ENCODE measurements at places on chromosomes 4 and X.

DNA sequence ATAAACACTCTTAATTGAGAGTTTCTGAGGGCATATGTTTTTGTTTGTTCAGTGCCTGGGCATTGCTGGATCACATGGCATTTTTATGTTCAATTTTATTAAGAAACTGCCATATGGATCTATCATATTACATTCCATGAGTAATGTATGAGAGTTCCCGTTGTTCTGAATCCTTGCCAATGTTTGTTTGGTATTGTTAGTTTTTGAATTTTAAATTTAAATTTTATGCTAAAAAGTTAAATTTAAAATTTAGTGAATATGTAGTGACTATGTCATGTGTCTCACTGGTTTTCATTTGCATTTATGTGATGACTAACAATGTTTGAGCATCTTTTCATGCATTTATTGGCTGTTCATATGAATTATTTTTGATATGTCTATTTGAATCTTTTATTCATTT lies 54.8 kb upstream of the GEMIN8 start:
- no peak for DNase-seq

DNA sequence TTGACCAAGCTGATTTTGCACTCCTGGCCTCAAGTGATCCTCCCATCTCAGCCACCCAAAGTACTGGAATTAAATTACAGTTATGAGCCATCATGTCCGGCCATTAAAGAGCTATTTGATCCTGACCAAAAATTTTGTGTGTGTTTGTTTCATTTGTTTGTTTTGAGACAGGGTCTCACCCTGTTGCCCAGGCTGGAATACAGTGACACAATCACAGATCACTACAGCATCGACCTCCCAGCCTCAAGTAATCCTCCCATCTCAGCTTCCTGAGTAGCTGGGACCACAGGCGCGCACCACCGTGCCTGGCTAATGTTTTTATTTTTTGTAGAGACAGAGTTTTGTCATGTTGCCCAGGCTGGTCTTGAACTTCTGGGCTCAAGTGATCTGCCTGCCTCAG lies 82.9 kb upstream of the RBPJ start:
- DNase-seq: no peak

DNA sequence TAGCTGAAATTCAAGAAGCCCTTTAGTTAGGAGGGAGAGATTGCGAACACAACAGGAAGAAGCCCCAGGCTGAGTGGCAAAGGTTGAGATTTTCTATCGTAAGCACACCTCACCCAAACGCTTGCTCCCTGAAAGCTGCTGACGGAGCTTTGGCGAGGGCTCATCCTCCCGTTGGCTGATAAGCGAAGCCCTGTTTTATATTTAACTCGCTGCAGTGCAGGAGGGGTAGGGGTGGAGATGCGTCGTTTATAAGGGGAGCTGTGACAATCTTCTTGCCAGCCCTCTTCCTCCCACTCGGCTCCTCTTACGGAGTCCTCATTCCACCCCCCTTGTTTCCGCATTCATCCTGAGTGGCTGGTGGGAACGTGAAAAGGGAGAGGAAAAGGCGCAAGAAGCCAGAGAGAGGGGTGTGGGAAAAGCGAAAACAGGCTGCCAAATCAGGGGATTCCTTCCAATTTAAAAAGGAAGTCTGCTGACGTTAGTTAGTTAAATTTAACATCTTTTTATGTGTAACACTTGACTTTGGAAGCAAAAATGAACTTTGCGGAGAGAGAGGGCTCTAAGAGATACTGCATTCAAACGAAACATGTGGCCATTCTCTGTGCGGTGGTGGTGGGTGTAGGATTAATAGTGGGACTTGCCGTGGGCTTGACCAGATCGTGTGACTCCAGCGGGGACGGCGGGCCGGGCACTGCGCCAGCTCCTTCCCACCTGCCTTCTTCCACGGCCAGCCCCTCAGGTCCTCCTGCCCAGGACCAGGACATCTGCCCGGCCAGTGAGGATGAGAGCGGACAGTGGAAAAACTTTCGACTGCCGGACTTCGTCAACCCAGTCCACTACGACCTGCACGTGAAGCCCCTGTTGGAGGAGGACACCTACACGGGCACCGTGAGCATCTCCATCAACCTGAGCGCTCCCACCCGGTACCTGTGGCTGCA lies at the start of gene ENPEP:
ENPEP (plus strand) TSS at position 275 of the 938 bp plus-strand sequence; CDS start at position 535, 260 bp downstream.
- no peak for DNase-seq

GRCh38 chr4:152657657-152658056 lies 22.1 kb downstream of the TMEM154 start:
- DNase-seq: no peak

GRCh38 chr4:79609817-79610216 lies 201.8 kb upstream of the GK2 start:
- DNase-seq: no peak

- DNase-seq: no peak
Measured at GRCh38 chrX:153401133-153401764, at the start of gene PNMA6E. Gene PNMA6E, minus strand, starts transcription at chrX:153401350. Its CDS starts 2,501 bp downstream, at chrX:153398849.

- no peak for DNase-seq
Measured at GRCh38 chr4:25993395-25994185, 79.6 kb downstream of the SMIM20 start.

GRCh38 chrX:125620715-125621587 lies 301.3 kb downstream of the TEX13C start:
- no peak for DNase-seq

- DNase-seq: no peak
Measured at GRCh38 chrX:39758791-39759525, 338.8 kb downstream of the BCOR start.

- no peak for DNase-seq
Measured at GRCh38 chr4:94548571-94548970, 96.8 kb downstream of the PDLIM5 start.

DNA sequence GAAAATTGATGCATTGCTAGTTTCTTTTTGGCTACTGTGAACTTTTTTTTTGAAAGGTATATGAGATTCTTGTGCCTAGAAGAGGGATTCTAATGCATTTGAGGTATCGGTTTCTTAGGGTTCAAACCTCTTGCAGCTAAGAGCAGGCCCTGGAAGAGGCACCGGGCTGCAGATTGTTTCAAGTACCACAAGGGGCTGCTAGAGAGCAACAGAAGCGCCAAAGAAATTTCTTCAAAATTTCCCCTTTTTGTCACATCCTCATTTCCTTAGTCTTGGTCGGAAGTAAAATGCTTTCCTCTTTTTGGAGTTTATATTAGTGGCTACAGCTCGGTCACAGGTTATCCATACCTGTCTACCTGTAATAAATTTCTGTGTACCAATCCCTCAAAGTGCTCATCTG lies 89.8 kb downstream of the PDGFRA start:
- no peak for DNase-seq

DNA sequence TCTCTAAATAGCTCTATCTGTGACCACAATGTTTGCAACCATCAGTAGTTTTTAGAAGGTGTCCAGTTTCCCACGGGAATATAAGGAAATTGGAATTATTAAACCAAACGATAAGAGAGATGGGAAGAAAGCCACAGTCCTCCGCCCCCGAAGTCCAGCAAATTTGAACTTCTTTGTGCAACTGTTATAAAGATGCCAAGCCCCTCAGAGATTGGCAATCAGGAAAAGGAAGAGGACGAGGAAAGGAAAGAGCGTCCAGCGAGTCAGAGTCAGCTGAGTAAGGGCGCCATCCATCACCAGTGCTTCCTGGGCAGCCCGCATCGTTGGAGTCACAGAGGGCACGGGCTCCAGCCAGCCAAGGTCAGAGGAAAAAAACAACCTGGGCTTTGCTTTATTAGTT lies 35.7 kb downstream of the LDB2 start:
- DNase-seq: no peak

DNA sequence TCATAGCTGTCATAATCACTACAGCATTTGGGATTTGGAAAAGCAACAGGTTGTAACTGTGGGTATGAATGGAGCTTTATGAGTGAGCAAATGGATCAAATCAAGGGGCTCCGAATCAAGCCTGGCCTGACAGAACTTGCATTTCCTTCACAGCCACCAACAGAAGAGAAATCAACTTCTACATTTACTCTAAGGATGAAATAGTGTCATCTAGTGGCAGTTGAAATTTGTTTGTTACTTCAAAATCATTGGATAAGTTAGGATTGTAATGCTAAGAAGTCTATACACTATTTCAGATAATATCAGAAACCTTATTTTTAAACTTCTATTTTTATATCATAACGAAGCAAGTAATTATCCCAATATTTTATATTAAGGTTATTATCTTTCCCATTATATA lies 10.7 kb upstream of the WDR17 start:
- DNase-seq: no peak

- DNase-seq: no peak
Measured at GRCh38 chr4:163558539-163559044, 64.1 kb downstream of the TMA16 start.

DNA sequence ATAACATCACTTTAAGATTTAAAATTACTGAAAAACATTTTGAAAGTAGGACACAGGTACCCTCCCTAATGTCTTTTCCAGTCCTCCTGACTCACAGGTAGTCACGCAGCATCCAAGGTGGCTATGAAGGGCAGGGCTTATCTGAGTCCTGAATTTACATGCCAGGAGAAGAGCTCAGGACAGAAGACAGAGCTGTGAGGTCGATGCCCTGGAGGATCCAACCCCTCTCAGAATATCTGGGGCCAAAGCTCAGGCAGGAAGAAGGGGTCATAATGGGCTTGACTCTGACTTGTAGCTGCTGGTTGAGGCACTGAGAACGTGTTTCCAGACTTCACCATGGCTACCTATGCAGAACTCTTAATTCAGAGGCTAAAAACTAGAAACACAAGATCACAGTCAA lies 177.5 kb downstream of the AASDH start:
- DNase-seq: no peak

GRCh38 chrX:27444093-27444908 lies 18.8 kb downstream of the PPP4R3C start:
- DNase-seq: no peak

- DNase-seq: no peak
Measured at GRCh38 chrX:151712253-151712652, 3.6 kb upstream of the FATE1 start.

- DNase-seq: no peak
Measured at GRCh38 chr4:149095811-149096210, 653.6 kb upstream of the NR3C2 start.

DNA sequence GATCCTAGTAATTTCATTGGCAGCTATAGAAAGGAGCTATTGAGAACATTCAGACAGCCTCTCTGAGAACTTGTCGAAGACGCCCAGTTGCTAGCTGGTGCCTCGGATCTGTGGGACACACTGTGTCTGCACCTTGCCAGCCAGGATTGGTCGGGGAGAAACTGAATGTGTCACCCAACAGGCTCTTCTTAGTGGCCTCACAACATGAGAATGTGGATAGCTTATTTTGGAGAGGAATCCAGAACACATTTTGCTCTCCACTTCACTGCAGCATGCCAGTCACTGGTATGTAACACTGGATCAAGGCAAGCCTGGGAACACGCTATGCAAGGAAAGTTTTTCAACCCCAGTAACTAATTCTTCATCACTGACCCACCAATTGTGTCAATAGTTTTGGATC lies 89.5 kb upstream of the TRPC3 start:
- DNase-seq: no peak

DNA sequence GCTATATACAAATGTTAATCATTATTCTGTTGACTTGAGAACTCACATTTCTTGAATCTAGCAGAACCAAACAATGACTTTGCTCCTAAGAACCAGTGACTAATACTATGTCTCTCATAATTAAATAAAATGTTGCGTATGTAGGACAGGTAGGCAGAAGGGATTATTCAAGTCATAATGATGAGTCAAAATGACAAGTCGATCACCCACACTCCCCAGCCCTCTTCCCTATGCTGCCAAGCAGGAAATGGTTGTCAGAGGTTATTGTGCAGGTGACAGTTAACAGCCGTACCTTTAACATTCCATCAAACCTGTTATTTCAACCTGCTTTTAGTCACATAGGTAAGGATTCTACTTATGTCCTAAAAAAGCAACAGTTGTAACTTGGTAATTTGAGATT lies 22.0 kb upstream of the STK26 start:
- no peak for DNase-seq

- DNase-seq: no peak
Measured at GRCh38 chr4:129326571-129327460, 230.9 kb downstream of the C4orf33 start.

GRCh38 chrX:119579414-119579813 lies 5.1 kb downstream of the UBE2A start:
- DNase-seq: no peak

All from stimulated activated CD8-positive, alpha-beta memory T cell treated with anti-CD3 and anti-CD28 coated beads, Interleukin-4, amount 100 ng/mL, for 1 hour (primary cell).